ENCODE measurements at places on chromosomes 12 and 14.

DNA sequence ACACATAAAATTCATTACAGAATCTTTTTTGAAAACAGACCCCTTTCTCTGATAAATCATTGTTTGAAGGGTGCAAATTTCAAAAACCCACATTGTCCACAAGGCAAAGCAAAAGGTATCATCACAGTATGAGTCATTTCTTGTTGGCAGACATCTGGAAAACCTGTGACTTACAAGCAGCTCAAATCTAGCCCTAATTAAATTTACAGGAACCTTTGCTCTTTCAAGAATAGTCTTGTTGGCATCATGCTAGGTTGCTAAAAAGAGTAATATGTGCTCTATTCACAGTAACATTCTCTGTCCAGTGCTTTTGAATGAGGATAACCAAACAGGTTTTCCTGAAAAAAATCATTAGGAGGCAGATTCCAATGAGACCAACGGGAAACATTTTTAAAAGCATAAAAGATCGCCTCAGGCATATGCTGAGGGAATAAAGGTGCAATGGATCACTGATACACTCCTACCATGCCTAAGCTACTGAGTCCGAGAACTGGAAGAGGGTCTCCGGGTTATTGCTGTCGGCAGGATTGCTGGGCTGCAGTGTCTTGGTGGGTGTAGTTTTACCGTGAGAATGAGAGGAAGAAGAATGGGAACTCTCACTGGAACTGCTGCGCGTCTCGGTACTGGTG, 55.5 kb upstream of the TTC7B start:
- no peak for DNase-seq

DNA sequence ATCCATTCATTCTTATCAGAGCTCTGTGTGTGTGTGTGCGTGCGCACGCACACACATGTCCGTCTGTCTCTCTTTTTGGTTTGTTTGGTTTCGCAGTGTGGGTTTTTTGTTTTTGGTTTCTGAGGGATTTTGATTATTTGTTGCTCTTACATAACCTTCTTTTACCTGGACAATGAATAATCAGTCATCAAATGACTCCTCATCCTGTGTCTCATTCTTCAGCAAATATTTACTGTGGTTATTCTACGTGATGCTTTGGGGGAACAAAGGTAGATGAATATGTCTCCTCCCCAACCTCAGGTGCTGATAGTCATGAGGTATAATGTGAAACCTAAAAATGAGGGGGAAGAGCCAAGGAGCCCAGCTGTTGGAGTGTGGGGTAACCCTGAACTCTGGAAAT, 92.4 kb downstream of the SAMD4A start:
- no peak for DNase-seq

DNA sequence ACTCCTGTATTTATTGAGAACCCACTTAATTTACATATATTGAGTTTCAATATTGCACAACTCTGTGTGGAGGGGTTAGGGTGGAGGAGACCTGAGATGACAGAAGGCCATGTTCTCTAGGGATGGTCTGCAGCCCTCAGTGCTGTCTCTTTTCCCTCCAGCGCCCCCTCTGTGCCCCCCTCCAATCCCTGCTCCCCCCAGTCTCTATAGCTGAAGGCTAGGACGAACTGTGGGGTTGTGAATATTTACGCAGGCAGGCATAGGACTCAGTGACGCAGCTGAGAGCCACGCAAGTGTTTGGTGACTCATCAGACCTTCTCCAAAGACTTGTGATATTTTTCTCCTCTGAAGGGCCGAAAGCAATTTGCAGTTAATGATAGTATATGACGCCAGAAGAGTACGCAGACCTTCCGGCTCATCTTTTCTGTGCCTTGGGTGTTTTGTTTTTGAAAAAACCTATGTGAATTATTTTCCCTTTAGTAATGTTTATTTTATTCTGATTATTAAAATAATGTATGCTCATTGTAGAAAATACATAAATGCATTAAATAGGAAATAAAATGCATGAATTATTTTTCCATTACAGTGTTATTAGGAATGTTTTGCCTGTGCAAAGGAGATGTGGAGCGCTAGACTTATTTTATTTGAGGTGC, 85.3 kb downstream of the SLC25A47 start:
- DNase-seq, result no peak

DNA sequence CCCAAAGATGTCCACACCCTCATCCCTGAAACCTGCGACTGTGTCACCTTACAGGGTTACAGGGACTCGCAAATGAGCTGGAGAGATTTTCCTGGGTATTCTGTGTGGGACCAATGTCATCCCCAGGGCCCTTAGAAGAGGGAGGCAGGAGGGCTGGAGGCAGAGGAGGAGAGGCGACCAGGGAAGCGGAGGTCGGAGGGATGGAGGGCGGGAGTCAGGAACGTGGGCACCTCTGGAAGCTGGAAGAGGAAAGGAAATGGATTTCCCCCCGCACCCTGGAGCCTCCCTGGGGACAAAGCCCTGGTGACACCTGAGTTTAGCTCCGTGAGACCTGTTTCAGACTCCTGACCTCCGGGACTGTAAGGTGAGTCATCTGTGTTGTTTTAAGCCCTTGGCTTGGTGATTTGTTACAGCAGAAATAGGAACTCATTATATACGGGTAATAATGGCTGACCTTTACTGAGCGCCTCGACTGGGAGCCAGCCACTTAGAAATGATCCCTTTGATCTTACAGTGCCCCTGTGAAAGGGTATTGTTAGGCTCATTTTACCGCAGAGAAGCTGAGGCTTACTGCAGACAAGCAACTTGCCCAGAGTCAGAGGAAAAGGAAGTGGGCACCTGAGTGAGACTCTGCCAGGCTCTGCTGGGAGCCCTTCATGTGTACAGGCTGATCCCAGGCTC, 29.3 kb upstream of the FZD10 start:
- DNase-seq, result no peak

DNA sequence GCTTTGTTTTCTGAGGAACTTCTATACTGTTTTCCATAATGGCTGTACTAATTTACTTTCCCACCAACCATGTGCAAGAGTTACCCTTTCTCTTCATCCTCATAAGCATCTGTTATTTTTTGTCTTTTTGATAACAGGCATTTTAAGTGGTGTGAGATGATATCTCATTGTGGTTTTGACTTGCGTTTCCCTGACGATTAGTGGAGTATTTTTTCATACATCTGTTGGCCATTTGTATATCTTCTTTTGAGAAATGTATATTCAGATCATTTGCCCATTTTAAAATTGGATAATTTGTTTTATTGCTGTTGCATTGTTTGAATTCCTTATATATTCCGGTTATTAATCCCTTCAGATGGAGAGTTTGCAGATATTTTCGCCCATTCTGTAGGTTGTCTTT, 10.2 kb upstream of the HMGA2 start:
- no peak for DNase-seq

DNA sequence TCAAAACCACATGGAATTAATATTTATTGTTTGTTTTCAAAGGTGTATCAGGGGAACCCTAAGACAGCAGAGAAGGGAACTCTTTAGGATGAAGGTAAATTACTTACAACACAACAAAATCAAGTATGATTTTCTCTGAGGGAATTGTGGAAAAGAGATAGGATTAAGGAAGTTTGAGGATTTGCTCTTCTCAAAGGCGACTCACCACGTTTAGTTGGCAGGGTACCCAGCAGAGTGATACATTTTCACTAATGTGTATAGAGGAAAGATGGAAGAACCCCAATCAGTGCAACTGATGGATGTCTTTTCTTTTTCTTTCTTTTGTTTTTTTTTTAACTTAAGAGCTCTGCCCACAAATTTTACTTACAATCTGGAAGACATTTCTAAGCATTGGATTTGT, 499.2 kb downstream of the CCER1 start:
- DNase-seq, result no peak

DNA sequence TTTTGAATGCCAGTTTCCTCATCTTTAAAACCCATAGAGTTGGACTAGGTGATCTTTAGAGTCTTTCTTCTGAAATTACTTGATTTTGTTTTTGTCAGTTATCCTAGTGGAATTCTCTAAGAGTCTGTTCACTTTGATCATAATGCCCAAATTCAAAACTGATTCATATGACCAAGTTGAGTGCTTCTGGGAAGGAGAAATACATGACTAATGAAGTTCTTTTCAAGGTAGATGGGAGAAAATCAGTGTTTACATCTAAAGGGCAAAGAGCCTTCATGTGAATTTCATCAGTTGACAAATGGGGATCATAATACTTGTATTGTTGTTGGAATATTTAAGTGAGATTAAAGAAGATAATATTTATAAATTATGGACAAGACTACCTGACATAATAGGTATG, 53.2 kb downstream of the ERC1 start:
- DNase-seq, result no peak

- DNase-seq, result peak; percentile 70
Observed at GRCh38 chr14:65035049-65035448, 48.4 kb downstream of the FNTB start.

DNA sequence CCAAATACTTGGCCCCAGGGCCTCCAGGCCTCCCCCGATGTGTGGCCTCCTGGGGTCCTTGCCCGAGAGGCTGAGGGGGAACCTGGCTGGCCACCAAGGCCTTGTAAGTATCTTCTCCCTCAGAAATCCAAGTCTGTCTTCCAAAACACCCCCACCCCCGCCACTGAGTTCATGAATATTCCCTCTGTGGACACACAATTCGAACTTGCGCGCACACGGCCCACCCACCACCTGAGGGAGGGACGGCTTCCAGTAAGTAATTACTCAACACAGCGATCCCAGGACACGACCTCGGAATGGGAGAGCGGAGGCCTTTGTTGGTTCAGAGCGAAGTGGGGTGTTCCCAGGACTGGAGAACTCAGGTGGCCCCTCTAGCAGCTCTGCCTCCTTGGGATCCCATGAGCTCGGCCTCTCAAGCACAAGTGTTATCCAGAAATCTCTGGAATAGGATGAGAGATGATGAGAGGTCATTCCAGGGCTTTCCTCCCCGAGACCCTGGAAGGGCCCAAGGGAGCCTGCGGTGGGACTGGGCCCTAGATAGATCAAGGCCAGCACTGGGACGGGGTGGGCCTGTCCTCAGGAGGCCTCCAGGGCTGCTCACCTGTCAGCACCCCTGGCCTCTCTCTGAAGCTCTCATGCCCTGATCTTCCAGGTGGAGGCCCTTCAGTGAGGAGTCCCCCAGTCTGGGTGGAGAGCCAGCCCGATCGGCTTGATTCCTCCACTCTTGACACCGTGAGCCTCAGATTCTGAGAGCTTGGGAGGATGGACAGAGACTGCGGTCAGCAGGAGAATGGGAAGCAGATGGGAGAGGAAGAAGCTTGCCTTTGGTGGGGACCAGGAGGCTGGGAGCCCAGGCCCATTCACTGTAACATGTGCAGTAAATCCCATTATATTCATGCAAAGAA, 219.0 kb upstream of the RTL1 start:
- no peak for DNase-seq

DNA sequence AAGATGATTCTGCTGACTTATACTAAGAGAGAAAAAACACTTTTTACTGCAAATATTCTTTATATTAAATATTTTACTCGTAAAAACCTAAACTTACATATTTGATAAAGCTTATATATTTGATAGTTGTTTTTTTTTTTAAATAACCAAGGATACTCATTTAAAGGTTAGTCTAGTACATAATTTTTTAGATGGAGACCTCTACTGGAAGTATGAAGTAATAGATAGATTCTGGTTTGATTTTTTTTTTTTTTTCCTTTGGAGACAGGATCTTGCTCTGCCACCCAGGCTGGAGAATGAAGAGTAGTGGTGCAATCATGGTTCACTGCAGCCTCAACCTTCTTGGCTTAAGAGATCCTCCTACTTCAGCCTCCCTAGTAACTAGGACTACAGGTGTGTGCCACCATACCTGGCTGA, 16.4 kb downstream of the ARID2 start:
- no peak for DNase-seq

DNA sequence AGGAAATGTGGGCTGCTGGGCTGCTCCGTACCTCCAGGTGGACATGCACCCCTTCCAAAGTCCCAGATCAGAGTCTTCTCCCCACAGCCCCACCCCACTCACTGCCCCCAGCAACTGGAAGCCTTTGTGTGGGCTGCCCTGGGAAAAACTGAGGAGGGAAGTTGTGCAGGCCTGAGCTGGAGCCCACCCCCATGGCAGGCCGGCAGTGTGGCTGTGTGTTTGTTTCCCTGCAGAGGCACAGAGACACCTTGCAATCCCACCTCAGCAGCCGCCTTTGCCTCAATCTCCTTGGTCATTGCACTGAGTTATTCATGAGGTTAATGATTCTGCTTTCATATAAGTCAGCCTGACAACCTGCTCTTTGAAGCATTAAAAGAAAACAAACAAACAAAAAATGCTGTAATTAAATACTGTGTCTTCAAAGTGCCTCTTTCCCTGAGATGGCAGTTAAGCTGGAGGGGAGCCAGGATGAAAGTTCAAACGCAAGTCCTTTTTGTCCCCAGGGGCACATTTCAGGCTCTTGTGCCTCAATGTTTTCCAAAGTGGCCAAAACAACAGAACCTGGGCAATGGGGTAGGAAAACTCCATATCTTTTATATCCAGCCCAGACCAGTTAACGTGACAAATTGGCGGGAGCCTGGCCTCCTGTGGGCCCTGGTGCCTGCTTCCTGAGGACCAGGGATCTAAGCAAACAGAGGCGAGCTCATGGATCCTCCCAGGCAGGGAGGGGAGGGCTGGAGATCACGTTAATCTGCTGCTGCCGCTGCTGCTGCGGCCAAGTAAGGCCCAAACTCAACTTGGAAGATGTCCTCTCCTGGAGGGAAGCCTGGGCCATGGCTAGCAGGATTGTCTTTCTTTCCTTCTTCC, 51.9 kb upstream of the TSPAN11 start:
- no peak for DNase-seq

GRCh38 chr12:117456076-117456475, 94.7 kb upstream of the NOS1 start:
- no peak for DNase-seq

DNA sequence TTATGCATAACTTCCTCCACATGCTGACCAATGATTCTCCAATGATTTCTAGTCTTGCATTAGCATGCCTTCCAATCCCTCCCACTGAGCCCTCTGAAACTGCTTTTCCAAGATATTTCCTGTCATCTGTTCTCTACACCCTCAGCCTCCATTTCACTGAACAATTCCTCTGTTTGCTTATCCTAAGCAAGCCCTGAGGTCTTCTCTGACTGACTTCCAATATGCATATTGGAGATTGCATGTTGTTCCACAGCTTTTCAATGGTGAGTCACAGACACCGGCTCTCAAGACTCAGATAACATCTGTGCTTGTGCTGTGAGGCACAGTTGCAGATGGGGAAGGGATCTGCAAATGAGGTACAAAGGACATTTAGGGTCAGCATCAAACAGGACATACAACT, 141.0 kb downstream of the SLC16A7 start:
- DNase-seq, result peak; percentile 18

DNA sequence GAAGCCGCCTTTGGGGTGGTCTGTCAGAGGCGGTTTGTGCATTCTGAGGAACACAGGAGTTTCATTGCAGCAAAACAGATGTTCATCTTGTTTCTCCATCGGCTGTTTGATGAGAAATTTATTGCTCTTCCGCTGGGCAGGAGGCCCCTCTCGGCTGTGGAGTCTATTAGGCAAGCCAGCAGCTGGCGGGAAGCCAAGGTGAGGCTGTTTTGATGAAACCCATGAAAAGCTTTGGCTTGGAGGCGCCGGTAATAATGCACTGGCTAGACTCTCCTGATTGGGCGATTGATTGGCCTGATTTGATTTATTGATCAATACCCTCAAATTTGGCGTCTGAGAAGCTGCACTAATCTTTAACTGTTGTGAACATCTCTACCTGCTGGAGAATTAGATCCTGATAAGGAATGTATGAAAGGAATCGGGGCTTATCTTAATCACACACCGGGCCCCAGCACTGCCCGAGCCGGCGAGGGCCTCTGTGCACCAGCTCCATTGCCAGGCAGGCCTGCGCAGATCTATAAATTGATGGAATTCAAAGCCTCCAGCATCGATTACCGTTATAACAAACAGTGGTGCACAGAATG, 187.7 kb downstream of the PHETA1 start:
- peak; percentile 83 for DNase-seq
